Stimulated activated CD8-positive, alpha-beta memory T cell treated with anti-CD3 and anti-CD28 coated beads, Interleukin-4, amount 100 ng/mL, for 24 hours (primary cell): ENCODE measurements at places on chromosomes 4 and X.

DNA sequence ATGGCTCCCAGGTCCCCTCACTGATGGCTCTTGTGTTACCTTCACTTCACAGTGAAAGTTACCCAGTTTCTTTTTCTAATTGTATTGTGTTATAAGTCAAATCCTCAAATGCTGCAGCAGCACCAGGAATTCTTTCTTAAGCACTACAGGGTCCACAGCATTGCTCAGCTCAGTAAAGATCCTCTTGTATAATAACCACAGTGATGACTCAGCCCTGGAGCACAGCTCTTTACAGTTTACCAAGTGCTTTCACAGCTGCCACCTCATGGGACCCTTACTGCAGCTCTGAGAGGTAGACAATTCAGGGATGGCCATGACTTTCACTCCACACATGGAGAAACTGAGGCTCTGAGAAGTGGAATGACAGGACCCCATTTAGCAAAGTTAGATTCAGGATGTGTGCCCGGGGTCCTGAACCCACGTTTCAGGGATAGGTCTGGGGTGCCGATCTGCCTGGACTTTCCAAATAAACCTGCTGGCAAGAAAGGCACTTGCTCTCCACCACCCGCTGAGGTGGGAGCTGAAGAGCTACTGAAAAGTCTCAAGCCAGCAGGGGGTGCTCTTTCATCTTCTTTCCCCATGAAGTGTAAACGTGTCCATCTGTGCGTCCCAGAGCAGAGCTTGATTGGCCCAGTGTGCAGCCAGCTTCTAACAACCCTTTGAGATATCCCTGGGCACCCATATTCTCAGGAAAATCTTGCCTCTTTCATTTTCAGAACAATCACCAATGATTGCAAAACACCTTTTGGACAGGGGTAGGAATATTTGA is 35.7 kb upstream of the GABRQ start:
- DNase-seq: no peak

DNA sequence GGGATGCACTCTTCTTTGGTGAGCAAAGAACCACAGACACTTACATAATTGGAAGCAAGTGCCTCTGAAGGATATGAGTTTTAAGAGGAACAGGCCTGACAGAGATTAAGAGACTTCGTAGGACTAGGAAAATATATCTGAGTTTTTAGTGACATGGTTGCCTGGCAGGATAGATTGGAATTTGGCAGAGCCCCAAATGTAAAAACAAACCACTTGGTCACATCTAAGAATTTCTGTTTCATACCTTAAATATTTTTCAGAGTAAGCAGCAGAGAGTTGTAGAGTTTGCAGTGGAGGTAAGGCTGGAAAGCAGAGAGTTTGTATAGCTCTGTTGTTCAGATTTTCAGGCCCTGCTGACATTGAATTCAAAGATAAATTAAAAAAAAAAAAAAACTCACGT is 150.1 kb upstream of the MAGEB2 start:
- DNase-seq: no peak

GRCh38 chr4:136754810-136755530 is 777.3 kb downstream of the PCDH18 start:
- no peak for DNase-seq

GRCh38 chr4:107893171-107894137 is 37.9 kb upstream of the CYP2U1 start:
- no peak for DNase-seq

- DNase-seq: no peak
Measured at GRCh38 chr4:147328756-147329446, 152.0 kb upstream of the EDNRA start.

- DNase-seq: no peak
Measured at GRCh38 chrX:96985046-96985445, 101.3 kb downstream of the RPA4 start.

- no peak for DNase-seq
Measured at GRCh38 chr4:67721770-67722597, 21.0 kb upstream of the UBA6 start.

- no peak for DNase-seq
Measured at GRCh38 chr4:93147524-93148212, 680.9 kb upstream of the ATOH1 start.

- DNase-seq: no peak
Measured at GRCh38 chrX:45621376-45622041, 420.8 kb upstream of the DIPK2B start.

DNA sequence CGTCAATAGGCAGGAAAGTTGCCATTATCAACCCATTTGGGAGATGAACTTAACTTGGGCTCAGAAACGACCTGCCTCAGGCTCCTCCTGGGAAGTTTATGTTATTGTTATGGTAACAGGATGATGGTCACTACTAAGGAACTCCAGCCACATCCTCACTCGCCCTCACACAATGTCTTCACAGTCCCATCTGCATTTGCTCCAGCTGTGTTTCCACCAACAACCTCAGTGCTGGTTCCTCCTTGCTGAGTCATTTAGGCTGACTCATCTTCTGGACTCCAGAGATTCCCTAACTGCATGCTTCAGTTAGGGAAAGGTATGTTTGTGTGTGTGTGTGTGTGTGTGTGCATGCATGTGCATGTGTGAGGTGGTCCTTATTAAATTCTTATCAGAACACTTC is 293.4 kb upstream of the BOD1L1 start:
- no peak for DNase-seq

- no peak for DNase-seq
Measured at GRCh38 chr4:182831376-182831775, 85.8 kb downstream of the DCTD start.

DNA sequence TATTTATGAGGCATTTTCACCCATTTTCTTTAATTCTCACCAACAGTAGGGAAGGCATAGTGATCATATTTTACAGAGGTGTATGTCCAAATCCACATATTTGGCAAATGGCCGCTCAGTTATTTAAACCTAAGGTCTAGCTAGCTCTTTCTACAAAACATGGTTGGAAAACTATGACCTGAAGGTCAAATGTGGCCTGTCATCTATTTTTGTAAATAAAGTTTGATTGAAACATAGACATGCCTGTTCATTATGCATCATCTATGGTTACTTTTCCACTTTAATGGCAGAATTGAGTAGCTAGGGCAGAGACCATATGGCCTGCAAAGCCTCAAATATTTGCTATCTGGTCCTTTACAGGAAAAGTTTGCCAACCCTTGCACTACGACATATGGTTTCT is 44.2 kb downstream of the GBA3 start:
- DNase-seq: no peak

- DNase-seq: no peak
Measured at GRCh38 chrX:18424482-18425198, 768 bp upstream of the CDKL5 start.

DNA sequence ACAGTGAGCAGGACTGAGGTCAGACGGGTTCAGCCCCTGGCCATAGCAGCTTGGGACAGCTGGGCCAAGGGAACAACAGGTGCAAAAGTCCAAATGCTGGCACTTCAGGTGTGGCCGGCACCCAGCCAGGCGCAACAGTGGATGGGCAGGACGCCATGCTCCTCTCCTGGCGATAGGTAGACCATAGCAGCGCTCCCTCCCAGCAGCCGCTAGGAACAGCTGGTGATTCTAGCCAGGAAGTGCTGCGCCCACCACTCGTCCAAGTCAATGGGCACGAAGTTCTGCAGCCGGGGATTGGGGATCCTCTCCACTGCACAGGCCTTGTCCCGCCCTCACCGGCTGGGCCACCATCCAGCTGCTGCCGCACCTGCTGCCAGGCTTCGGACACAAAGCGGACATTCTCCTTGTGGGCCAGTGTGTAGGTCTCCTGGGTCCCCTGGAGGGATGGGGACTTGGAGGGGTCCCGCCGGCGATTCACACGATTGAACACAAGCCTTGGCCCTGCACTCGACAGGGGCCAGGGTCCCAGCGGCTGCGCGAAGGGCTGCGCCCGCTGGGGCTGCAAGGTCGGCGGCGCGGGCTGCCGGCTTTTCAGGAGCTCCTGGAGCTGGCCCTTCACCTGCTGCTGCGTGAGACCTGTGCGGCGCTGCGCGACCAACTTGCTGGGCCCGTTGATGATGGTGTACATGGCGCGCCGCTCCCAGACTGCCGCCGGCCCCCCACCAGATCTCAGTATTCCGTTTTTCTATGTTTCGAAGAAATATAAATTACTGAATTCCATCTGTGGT is 227.5 kb upstream of the STK26 start:
- no peak for DNase-seq

DNA sequence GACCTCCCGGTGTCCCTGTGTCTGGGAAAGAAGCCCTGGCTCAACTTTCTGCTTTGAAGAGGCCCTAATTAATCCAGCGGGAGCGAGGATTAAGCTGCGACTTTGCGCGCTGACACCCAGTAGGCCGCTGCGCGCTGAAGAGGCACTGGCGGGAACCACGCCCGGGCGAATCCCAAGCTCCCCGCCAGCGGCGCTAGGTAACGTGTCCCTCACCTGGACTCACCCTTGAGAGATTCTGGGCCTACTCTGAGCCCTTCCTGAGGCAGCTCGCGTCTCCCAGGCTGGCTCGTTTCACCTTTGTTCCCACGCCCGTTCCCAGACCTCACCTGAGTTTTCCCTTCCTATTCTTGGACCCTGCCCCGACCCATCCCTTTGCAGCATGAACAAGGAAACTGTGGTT is 616 bp upstream of the KLHL34 start:
- no peak for DNase-seq

DNA sequence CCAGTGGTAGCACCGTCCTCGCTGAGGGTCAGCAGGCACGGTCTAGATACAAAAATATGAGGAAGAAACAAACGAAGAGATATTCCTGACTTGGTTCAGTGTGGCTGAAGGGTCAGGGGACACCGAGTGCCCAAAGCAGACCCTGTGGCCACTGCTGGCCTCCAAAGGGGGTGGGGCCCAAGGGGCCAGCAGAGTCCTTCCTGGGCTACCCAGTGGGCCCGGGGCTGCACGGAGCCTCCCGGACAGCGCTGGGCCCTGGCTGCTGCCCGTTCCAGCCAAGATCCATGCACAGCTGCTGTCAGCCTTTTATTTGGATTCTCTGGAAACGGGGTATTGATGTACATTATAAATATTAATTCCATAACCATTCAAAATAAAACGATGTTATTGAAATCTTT is 20.4 kb downstream of the NELFA start:
- DNase-seq: no peak

DNA sequence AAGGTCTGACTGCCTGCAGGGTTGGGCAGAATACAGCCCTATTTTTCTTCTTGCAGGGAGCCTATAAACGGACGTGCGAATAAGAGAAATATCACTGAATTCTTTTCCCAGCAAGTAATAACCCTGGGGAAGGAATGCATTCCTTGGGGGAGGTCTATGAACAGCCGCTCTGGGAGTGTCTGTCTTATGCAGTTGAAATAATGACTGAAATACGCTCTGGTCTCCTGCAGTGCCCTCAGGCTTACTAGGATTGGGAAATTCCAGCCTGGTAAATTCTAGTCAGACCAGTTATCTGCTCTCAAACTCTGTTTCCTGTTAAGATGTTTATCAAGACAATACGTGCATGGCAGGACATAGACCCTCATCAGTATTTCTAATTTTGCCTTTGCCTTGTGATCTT is 72.1 kb upstream of the FAM241A start:
- no peak for DNase-seq

- no peak for DNase-seq
Measured at GRCh38 chr4:116358633-116359222, 726.6 kb downstream of the TRAM1L1 start.

GRCh38 chr4:69823481-69824186 is 36.3 kb downstream of the SULT1E1 start:
- DNase-seq: peak; percentile 7

DNA sequence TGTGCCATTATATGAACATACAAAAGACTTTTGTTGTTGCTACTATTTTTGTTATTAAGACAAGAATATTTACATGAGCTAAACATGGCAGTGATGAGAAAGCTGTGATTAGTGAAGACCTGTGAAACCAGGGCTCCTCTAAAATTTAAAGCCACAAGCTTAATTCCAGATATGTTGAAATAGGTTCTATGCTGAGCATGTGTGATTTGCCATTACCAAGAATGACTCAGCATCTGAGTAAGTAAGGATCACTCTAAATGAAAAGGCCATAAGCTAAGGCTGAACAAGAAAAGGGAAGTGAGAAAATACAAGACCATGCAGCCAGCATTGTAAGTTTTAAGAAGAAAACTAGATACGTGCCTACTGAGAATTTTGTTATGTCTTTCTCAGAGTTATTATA is 75.9 kb upstream of the CAMK2D start:
- no peak for DNase-seq

GRCh38 chrX:31024866-31025265 is 47.0 kb downstream of the FTHL17 start:
- no peak for DNase-seq

DNA sequence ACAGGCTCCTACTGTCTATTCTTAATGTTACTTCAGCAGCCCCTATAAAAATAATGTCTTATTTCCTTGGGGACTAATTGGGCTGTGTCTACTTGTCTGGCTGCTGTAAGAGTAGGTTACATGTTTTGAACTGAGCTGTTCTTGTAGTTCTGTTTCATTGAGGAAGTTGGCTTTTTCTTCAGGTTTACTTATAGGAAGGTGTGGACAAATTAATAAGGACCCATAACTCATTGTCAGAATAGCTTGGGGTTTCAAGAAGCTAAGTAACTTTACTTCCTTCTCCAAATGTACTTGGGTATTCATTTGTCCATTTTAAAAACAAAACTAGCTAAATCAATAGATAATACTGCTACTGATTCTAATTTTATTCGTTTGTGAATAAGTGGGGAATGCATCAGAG is 487.2 kb downstream of the FAT4 start:
- no peak for DNase-seq

- DNase-seq: no peak
Measured at GRCh38 chrX:43313035-43313434, 343.1 kb upstream of the MAOA start.

- no peak for DNase-seq
Measured at GRCh38 chr4:184994010-184994622, 24.2 kb upstream of the HELT start.

GRCh38 chr4:140236654-140237169 is 82.7 kb upstream of the MAML3 start:
- DNase-seq: no peak
